ENCODE measurements at places on chromosomes 4 and X.

DNA sequence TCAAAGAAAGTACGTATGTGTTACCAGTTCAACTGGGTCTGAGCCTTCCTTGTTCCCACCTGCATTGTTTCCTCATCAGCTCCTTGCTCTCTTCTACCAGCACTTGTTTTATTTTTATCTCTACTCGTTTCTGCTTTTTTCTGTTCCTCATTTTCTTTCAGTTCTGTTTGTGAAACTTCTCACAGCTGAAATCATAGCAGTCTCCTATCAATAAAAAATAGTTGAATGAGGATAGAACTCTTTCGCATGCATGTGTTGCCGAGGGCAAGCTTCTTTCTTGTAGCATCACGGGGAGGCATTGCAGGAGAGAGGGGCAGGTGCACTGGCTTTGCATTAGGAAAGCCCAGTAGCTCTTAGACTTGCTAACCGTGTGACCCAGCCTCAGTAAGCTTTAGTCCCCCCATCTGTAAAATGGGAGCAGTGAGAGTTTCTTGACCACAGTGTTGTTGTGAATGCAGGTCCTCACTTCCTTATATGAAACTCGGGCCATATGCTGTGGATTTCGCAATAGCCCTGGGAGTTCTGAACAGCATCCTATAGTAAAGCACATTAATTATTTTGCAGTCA is 24.7 kb downstream of the OFD1 start:
- no peak for DNase-seq

GRCh38 chr4:182190306-182190705 is 52.9 kb upstream of the TENM3 start:
- DNase-seq = no peak

- DNase-seq = no peak
Measured at GRCh38 chrX:68997911-68998310, 167.3 kb downstream of the PJA1 start.

- DNase-seq = no peak
Measured at GRCh38 chrX:131821945-131822622, 201.0 kb upstream of the STK26 start.

DNA sequence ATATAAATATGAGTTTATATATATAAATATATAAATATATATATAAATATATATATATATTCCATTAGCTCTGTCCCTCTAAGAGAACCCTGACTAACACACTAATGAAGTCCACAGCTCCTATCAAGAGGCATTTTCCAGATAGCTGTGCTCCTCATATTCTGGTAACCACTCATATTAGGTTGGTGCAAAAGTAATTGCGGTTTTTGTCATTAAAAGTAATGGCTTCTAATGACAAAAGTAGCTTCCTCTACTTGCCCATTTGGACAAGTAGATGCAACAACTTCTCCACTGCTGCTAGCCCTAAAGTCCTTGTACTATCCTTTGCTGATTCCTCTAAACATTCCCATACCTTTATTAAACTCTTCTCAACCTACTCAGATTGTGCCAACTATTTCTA is 182.0 kb downstream of the THOC2 start:
- no peak for DNase-seq

DNA sequence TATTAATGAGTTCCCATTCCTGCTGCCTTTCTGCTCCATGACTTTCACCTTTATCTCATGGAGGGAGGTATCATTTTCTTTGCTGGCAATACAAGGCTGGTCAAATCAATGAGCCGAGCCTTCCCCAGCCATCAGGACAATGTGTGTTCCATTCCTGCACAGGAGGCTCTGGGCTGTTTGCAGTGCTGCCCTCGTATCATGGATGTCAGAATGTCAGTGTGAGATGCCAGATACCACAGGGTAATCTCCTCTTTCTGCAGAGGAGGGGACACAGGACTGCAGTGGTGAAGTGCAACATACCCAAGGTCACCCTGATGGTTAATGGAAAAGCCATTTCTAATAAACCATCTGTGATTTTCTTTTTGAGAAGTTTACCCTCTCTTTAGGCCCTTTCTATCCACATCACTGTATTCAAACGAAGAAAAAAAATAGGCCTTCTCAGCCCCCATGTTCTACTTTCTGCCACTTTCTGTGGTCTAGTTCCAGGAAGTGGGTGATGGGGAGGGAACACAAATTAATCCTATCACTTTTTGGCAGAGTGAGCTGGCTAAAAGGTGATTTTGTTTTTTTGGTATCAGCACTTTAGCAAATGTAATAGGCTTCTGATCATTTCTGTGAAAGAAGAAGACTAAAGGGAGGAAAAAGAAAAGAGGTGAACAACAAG is 490.2 kb upstream of the BOD1L1 start:
- DNase-seq = no peak

DNA sequence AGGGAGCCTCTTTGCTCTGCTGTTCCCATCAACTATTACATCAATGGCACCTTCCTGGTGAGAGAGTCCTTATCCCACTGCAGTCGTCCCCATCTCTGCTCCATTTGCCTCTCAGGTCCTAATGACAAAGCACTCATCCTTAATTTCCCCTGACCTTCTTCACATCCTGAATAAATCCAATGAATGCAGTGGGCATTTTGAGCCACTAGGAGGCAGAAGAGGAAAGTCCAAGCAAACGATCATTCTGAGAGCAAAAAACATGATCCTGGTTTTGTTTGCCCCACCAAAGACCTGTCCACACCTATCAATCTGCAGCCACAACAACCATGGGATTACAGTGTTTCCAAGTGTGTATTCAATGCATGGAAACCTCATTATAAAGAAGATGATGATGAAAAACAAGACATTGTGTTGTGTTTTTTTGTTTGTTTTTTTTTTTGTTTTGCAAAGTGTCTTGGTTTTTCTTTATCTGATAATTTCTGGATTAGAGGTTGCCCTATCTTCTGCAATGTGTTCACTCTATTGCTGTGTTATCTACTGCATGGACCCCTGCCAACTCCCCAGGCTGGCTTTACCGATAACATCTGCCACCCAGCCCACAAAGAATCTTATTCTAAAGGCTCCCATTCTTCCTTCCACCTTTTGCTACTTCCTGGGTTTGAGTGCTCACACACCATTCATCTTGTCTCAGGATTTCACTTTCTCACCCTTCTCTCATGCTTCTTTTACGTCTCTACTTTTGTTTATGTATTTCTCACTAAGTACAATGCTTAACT is 207.2 kb downstream of the NLGN4X start:
- no peak for DNase-seq

DNA sequence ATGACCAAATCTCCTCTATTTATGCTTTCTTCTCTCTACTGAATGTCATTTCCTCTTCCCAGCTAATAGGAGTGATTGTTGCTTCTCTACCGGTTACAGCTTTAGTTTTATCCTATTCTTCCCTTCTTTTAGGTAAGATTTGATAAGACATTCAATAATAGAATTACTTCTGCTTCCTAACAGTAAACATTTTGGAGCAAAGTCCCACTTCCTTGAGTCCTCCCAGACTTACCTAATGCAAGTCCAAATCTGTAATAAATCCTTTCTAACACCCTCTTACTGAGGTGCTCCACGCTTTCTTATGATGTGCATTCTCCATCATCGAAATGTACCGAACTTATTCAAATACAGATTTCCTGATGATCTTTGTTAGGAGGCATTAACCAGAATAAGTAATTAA is 79.2 kb upstream of the GPM6A start:
- no peak for DNase-seq

DNA sequence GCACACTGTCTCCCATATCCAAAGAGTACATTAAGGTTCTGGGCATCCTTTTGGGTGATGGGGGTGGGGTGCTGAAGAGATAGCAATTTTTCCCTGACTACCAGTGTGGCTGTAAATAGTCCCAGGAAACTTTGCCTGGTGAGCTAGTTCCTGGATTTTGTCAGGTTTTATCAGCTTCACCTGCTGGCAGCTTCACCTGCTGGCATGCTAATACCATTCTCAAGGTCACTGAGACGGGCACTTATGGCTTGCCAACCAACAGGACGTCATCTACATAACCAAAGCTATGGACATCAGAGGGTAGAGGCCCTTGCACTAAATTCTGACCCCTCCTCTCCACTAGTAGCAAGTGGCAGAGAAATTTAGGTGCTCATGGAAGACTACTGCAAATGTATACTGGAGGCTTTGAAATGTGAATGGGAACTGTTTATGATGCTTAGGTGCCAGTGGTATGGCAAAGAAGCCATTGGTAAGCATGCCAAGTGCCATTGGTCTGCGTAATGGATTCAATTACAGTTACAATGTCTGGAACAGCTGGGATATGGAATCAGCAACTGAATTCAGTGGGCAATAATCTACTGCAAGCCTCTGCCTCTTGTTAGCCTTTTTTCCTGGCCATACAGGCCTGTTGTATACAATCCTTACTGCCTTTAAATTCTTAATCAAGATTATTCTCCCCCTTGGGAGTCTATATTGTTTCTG is 71.6 kb upstream of the SH3RF1 start:
- no peak for DNase-seq

- peak; percentile 9 for DNase-seq
Measured at GRCh38 chr4:22515888-22516541, at the start of gene ADGRA3. ADGRA3 (minus strand) TSS chr4:22516066; CDS start chr4:22515784, 282 bp downstream.

- no peak for DNase-seq
Measured at GRCh38 chr4:27428661-27429060, 568.0 kb downstream of the STIM2 start.

DNA sequence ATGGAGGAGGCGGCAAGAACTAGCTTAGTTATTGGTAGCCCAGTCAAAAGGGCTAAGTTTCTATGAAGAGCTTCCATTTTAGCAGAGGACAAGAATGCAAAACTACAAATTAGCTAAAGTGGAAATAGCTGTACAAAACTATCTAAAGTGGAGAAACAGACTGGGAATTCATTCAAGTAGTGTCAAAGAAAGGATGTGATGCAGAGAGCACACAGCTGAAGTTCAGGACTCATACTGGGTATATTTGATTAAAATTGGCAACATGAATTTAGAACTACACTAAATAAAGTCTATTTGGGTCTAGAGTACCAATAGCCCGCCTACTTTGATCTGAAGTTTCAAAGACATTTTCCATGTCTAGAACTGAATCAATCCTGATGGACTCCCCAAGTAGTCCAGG is 33.1 kb upstream of the GNRHR start:
- DNase-seq = no peak

DNA sequence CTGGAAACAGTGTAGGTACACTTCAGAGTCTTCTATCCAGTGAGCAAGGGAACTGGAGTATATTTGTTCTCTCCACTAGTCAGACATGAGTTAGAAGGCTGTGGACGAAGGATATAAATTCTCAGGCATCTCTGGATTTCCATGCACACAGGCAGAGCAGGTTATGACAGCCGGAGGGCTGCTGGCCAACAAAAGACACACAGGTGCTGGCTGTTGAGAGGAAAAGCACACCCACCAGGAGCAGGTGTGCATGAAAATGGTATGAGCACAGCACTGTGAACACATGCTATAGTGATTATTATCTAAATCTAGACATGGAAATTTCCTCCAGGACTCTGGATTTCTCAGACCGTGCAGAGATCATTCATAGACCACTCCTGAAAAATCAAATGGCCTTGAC is 444.7 kb upstream of the RPS6KA3 start:
- no peak for DNase-seq

GRCh38 chrX:45850197-45850774 is 649.6 kb upstream of the DIPK2B start:
- no peak for DNase-seq

GRCh38 chrX:19720236-19720635 is 167.2 kb downstream of the SH3KBP1 start:
- DNase-seq = no peak

DNA sequence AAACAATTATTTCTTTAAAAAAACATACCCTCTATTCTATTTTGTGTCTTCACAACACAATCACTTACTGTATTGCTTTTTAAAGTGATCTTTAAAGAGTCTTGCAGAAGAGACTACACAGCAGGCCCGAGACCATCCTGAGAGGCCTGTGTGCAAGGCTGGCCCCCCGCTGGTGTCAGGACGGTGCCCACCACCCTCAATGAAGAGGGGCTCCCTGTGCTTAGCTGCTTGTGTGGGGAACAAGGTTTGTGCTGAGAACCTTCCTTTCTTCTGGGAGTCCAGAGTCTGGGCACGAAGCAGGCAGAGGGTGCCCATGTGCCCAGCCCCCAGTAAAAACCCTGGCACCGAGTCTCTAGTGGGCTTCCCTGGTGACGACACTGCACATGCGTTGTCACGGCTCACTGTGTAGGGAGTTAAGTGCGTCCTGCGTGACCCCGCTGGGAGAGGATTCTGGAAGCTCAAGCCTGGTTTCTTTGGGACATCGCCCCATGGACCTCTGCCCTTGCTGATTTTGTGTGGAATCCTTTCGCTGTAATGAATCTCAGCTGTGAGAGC is 22.0 kb downstream of the RGS12 start:
- DNase-seq = no peak

Measured in thoracic aorta (tissue), 2 donors.